ENCODE measurements at places on chromosomes 16 and 17. TPM values are rescaled to one million over a fixed set of nuclear protein-coding genes. Genes with fewer than 3 reads are reported as not detected.

DNA sequence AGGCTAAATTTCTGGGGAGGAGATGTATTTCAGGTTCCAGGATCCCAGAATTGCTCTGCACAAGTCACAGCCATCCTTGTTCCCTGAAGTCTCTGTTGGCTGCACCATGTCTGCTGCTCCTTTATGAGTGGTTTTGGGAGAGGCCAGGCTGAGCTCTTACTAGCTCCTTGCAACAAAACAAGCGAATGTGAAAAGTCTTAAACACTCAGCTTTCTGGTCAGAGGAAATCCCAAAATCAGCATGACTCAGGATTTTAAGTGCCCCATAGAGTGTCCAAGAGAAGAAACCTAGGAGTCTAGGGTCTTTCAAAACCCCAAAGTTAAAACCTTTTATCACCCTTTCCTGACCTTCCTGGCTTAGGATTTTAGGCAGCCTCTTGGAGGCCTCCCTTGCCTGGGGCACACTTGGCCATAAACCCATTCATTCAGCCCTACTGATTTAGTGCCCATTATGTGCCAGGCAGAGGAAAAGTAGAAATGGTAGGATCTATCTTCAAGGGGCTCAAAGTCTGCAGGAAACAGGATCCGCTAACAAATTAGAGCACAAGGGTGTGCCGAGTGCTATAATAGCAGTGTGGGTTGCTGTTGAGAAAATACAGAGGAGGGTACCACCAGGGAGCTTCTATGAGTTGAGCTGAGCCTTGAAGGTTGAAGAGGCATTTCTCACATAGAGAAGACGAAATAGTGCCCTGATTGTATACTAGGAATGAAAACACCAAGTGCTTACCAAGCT, 36.9 kb downstream of the SOST start:
- DNase-seq = no peak

- no peak for DNase-seq
Measured at GRCh38 chr16:22926105-22926751, 112.3 kb downstream of the HS3ST2 start.

GRCh38 chr16:72174726-72175125, 2.8 kb upstream of the PMFBP1 start:
- no peak for DNase-seq

DNA sequence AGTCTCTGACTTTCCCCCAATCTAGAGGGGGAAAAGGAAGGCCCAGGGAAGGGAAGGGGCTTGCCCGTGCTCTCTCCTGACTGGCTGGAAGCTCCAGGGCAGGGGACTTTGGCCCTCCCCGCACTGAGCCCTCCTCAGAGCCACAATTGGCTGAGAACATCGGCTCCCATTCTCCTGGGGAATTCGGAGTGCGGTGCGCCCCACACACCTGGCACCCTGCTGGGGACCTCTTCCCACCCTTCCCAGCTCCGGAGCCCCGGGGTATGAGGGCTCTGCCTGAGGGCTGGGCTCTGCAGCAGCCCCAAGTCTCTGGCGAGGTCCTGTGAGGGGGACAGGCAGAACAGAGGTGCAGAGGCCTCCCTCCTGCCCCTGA, 36.0 kb downstream of the PIMREG start:
- DNase-seq = no peak

DNA sequence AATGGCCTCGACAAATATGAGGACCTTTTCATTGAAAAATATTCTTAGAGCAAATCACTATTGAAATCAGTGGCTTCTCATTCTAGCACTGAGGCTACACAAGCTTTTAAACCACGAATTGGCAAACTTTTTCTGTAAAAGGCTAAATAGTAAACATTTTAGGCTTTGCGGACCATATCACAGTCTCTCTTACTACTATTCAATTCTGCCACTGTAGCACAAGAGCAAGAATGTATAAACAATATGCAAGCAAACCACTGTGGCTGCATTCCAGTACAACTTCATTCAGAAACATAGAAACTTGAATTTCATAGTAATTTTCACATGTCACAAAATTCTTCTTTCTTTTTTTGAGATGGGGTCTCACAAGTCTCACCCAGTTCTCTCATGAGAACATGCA, 49.1 kb downstream of the PHLPP2 start:
- DNase-seq = no peak

ARHGAP23 gene
- total RNA-seq = 68.5 TPM

NLRC3 gene
- 0.61 TPM for total RNA-seq

Measured in heart left ventricle (tissue), 16 donors.